ENCODE measurements at places on chromosomes 1 and 21. TPM values are rescaled to one million over a fixed set of nuclear protein-coding genes. Genes with fewer than 3 reads are reported as not detected.

Gene FABP3
- total RNA-seq = 51.8 TPM

- H3K27ac ChIP-seq = no peak overlapping the region
- no peak overlapping the region for H3K4me3 ChIP-seq
- H3K4me1 ChIP-seq = no peaks in the 10 kb centered on the region
- no peaks in the 10 kb centered on the region for H3K36me3 ChIP-seq
- H3K27me3 ChIP-seq = peaks cover 3% of the 10 kb centered on the region
These were observed 71.7 kb upstream of the SIM2 start for GRCh38 chr21:36627242-36627641.

GRCh38 chr1:43495204-43495603, 35.5 kb upstream of the PTPRF start:
- H3K27me3 ChIP-seq = no peaks in the 10 kb centered on the region
- no peak overlapping the region for H3K27ac ChIP-seq
- no peak for DNase-seq

- no peak overlapping the region for H3K4me3 ChIP-seq
- H3K27ac ChIP-seq = no peak overlapping the region
- no peak for DNase-seq
- H3K4me1 ChIP-seq = no peaks in the 10 kb centered on the region
- H3K36me3 ChIP-seq = no peaks in the 10 kb centered on the region
- H3K27me3 ChIP-seq = peaks cover 4% of the 10 kb centered on the region
These were observed 20.8 kb upstream of the GBP1 start for GRCh38 chr1:89085781-89086180.

DNA sequence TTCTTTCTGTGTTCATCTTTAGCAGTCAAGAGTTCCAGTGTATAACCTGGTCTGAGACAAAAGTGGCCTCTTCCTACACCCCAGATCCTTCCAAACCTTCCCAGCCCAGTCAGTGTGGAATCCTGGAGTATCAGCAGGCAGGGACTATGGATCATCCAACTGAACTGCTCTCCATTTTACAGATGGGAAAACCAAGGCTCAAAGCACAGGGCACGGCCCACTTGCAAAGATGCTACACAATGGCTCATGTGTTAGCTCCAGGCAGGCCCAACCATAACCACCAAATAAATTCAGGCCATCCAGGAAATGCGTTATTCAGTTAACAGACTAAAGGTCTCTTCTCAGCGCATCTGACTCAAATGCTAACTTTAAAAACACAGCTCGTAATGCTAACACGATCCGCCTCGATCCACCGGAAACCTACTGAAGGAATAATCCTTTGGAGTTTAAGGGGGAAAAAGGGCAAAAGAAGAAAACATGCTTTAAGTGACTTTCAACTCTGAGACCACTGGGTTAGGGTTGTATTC, 7.1 kb downstream of the GLIS1 start:
- no peak for DNase-seq
- H3K4me1 ChIP-seq = peaks cover 96% of the 10 kb centered on the region
- no peaks in the 10 kb centered on the region for H3K27me3 ChIP-seq
- H3K27ac ChIP-seq = peak overlapping the region; percentile 97
- peak overlapping the region; percentile 53 for H3K4me3 ChIP-seq

Gene FAM72C
- not detected for total RNA-seq

DNA sequence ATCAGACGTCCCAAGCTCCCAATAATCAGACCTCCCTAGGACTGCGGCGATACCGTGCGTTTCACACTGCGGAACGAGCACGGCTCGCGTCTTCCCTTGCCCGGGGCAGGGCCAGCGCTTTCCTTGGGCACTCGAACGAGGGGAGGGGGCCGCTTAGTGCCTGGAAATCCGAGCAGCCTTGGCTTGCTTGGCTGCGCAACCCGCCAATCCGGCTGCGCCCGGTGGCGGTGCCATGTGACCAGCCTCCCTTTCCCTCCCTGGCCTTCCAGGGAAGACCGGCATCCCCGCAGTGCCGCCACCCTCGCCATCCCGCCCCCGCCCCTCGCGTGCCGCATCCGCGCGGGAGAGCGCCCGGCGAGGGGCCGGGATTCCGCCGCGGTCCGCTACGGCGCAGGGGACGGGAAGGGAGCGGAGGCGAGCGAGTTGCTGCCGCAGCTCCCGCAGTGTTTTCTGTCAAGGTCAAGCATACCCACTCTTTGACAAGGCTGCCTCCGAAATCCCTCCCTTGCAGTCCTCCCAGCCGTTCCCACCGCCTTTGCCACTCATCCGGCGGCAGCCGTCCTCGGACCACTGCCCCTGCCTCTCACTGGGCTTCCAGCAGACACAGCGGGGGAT, 8.3 kb upstream of the RNF19B start:
- peaks cover 21% of the 10 kb centered on the region for H3K4me1 ChIP-seq
- no peaks in the 10 kb centered on the region for H3K27me3 ChIP-seq
- no peaks in the 10 kb centered on the region for H3K36me3 ChIP-seq
- DNase-seq = no peak
- peak overlapping the region; percentile 75 for H3K27ac ChIP-seq
- peak overlapping the region; percentile 73 for H3K4me3 ChIP-seq

Gene PLA2G2D
- total RNA-seq = not detected

Gene S100A1
- 1.2 TPM for total RNA-seq

DNA sequence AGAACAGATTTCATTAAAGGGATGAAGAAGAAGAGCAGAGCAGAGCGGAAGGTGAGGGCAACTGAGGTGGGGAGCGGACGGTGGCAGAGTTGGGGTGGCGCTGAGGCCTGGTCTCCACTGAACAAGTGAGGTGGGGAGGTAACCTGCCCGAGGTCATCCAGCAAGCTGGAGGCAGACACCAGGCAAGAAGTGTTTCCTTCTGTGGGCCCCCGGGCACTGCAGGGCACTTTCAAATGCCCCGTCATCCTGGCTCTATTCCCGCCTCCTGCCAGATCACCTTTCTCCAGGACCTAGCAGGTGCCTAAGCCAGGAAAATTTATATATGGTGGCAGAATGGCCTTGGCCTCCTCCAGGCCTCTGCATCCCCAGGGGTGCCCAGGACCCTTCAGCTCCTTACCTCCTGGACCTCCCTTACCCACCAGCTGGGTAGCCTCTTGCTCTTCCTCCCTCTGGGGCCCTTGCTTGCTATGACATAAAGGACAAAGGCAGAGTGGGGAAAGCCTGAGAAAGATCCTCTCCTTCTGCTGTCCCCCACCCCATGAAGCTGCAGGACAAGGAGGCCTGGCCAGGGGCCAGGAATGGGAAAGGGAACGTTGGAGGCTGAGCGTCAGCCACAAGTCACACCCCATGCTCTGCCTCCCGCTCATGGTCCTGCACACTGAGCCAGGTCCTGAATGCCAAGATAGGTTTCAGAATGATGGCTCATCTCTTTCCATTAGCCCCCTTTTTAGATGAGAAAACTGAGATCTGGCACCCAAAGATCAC, 29.0 kb downstream of the VWA5B1 start:
- H3K4me3 ChIP-seq = no peak overlapping the region
- no peaks in the 10 kb centered on the region for H3K36me3 ChIP-seq
- no peaks in the 10 kb centered on the region for H3K4me1 ChIP-seq
- no peak overlapping the region for H3K27ac ChIP-seq
- peaks cover 50% of the 10 kb centered on the region for H3K27me3 ChIP-seq

Gene GPR157
- 8.2 TPM for total RNA-seq

DNA sequence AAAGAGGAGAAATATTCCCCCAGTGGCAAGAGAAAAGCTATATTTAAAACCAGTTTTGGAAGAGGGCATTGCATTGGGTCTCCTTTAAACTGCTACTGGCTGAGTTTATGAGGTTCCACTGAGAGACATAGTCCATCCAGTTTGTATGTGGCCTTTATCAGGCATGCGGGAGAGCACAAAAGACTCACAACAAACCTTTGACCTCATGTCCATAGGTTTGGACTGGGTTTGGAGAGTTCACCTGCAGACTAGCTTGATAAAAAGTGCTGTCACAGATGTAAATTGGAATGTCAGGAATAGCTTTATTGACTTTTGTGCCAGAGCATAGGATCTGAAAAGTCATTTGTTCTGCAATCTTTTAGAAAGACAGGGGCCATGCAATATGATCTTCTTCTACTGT, 131.0 kb upstream of the NRIP1 start:
- no peak for DNase-seq
- no peak overlapping the region for H3K27ac ChIP-seq
- no peak overlapping the region for H3K4me3 ChIP-seq
- H3K27me3 ChIP-seq = no peaks in the 10 kb centered on the region
- no peaks in the 10 kb centered on the region for H3K4me1 ChIP-seq
- no peaks in the 10 kb centered on the region for H3K36me3 ChIP-seq

Gene FRRS1
- total RNA-seq = 2.0 TPM

DNA sequence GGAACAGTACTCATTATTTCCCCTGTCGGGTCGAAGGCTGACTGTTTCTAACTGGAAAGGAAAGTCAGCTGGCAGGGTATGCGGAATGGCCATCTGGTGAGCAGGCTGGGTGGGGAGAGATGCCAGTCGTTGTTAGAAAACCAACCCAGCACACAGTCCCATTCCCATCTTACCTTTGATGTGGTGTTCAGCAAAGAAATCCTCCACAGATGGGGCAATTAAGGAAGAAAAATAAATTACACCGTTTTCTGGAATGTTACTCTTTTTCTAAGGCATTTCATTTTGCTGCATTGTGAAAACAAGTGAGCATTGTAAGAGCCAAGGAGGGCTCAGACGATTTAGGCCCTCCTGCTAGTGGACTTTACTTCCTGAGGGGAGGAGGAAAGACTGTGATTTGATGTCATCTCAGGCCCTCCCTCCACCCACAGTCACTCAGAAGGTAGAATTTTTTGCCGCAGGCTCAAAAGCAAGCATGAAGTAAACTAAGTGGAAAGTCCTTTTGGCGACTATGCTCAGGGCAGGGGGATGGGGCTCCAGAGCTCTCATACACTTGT, at the start of gene SLC16A4:
SLC16A4 (minus strand) TSS at position 335 of the 554 bp plus-strand sequence. CDS start 1,703 bp downstream, outside the sequence.
- H3K36me3 ChIP-seq = peaks cover 9% of the 10 kb centered on the region
- no peaks in the 10 kb centered on the region for H3K27me3 ChIP-seq
- no peak for DNase-seq
- H3K27ac ChIP-seq = peak within 1 kb of the TSS; percentile 93
- H3K4me3 ChIP-seq = peak within 1 kb of the TSS; percentile 69

DNA sequence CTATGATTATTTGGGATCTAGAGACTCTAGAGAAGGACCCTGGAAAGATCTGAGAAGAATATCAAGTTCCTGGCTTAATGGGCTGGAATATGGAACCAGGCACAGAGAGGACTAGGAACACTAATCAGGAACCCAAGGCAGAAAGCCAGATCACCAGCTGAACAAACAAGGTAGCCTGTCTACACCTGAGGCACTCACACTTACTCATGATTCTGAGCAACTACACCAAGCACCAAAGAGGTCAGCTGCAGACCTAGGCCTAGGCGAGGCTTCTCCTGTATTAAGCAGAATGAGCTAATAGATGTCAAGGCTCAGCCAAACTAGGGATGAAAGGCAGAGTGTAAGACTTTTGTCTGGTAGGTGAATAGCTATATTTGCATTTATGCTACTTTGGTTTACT, 368.1 kb downstream of the LTN1 start:
- H3K36me3 ChIP-seq = peaks cover 7% of the 10 kb centered on the region
- no peaks in the 10 kb centered on the region for H3K27me3 ChIP-seq
- DNase-seq = no peak
- no peak overlapping the region for H3K4me3 ChIP-seq

DNA sequence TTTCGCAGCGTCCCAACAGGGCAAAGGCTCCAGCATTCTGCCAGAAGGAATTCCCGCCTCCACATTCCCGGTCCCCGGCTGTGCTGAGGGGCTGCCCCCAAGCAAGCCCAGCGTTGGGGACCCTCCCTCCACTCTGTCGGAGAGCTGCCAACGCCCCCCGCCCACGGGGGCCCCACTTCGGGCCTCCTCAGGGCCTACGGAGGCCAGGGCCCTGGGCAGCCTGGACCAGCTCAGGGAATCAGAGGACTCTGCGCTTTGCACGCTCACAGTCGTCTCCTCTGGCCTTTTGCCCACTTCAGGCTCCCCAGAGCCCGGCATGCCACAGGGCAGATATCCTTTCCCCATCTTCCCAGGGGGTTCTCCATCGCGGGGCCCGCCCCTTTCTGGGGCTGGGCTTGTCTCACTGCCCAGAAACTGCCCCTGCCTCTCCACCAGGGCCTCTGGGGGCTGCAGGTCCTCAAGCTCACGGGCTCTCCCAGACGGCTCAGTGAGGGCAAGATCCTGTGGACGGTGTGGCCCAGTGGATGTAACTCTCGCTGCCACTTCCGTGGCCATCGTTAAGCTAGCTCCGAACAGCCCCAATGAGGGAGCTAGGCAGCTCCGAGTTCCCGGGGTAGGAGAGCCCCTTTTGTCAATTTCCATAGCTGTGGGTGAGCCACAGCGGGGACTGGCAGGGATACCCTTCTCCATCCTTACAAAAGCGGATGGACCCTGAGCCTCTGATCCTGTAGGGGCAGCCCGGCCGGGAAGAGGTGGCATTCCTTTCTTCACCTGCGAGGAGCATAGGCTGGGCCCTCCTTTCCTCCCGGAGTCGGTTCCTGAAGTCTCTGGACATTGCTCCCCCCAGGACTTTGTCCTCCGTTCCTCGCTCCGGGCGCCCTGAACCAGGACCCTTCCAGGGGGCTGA, 2.8 kb downstream of the ITPKB start:
- peaks cover 7% of the 10 kb centered on the region for H3K36me3 ChIP-seq
- no peaks in the 10 kb centered on the region for H3K27me3 ChIP-seq
- no peak for DNase-seq
- peaks cover 21% of the 10 kb centered on the region for H3K4me1 ChIP-seq
- no peak overlapping the region for H3K27ac ChIP-seq

- no peak overlapping the region for H3K4me3 ChIP-seq
- no peak overlapping the region for H3K27ac ChIP-seq
- H3K36me3 ChIP-seq = no peaks in the 10 kb centered on the region
- H3K27me3 ChIP-seq = no peaks in the 10 kb centered on the region
- H3K4me1 ChIP-seq = peaks cover 6% of the 10 kb centered on the region
- DNase-seq = no peak
These were observed 49.3 kb downstream of the KANK4 start for GRCh38 chr1:62269851-62270495.

- peaks cover 4% of the 10 kb centered on the region for H3K36me3 ChIP-seq
- no peak overlapping the region for H3K27ac ChIP-seq
- no peak for DNase-seq
These were observed 327.0 kb upstream of the DUSP10 start for GRCh38 chr1:222068937-222069336.

- no peak for DNase-seq
- H3K4me1 ChIP-seq = peaks cover 18% of the 10 kb centered on the region
- H3K36me3 ChIP-seq = no peaks in the 10 kb centered on the region
- no peak overlapping the region for H3K27ac ChIP-seq
- H3K27me3 ChIP-seq = no peaks in the 10 kb centered on the region
- no peak overlapping the region for H3K4me3 ChIP-seq
These were observed 13.4 kb upstream of the SKI start for GRCh38 chr1:2214541-2215241.

Gene CCDC190
- 1.5 TPM for total RNA-seq

DNA sequence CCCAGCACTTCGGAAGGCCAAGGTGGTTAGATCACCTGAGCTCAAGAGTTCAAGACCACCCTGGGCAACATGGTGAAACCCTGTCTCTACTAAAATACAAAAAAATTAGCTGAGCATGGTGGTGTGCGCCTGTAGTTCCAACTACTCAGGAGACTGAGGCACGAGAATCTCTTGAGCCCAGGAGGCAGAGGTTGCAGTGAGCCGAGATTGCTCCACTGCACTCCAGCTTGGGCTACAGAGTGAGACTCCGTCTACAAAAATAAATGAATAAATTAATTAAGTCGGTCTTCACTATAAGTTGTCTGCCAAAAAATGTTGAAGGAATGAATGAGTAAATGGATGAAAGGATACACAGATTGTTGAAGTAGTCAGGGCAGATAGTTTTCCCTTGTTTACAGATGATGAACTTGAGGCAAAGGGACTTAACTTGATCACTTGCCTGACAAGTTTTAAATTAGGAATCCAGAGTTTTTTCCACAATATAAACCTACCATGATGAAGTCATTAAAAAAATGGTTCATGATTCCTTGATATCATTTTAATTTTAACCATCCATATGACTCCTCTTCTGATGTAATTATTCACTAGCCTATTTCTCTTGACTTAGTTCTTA, 130.8 kb downstream of the TLR5 start:
- peaks cover 2% of the 10 kb centered on the region for H3K27me3 ChIP-seq
- H3K27ac ChIP-seq = no peak overlapping the region
- DNase-seq = no peak
- peaks cover 1% of the 10 kb centered on the region for H3K36me3 ChIP-seq
- no peak overlapping the region for H3K4me3 ChIP-seq
- H3K4me1 ChIP-seq = peaks cover 17% of the 10 kb centered on the region

Data from chondrocyte (in vitro differentiated cells).